Activated CD8-positive, alpha-beta T cell treated with anti-CD3 and anti-CD28 coated beads for 36 hours (primary cell): ENCODE measurements at places on chromosomes 2 and 18.

DNA sequence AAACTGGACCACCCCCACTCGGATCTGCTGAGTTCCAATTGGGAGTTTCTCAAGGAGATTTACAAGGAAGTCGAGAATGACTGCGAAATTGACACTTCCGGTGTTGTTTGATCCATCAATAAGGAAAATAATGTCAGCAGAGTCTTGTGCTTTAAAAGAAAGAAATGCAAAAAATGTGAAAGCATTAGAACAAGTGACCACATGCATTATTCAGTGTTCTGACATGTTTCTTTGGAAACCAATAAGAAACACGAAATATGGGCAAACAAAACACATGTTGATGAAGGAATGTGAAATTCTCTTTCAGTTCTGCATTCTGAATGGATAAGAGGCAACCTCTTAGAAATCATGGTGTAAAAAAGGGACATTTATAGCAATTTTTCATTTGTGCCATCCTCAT lies 25.9 kb downstream of the COL6A3 start:
- DNase-seq, result no peak

DNA sequence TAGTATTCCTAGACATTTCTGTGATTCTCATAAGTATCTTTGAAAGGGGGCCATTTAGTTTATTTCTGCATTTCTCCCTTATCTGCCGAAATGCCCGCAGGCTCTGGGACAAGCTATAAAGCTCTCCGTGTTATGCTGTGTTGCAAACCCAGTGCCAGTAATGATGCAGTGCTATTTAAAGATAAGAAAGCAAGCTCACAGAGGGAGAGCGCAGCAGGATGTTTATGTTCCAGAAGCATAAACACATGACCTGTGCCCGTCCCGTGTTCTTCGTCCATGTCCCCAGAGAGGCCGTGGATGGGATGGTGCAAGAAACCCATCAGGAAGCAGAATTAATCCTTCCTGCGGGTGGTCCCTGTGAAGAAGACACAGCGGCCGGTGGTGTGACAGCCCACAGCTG lies 99.4 kb downstream of the NEDD4L start:
- no peak for DNase-seq

DNA sequence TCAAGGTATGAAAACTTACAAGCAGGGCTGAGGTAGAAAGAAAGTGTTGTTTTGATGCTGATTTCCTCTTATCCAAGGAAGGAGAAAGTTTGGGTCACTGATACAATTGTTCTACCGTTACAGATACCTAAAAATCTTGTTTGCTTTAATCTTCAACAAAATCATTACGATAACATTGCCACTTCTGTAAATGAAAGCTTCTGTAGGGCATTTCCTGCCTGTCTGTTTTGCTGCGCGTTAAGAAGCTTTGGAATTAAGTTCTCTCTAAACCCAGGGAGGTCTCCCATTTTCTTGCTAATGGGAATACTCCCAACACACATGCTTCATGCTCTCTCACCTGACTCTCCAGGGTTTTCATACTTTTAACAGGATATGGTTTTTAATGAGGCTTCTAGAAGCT lies 258.5 kb downstream of the PTGR3 start:
- DNase-seq, result no peak

DNA sequence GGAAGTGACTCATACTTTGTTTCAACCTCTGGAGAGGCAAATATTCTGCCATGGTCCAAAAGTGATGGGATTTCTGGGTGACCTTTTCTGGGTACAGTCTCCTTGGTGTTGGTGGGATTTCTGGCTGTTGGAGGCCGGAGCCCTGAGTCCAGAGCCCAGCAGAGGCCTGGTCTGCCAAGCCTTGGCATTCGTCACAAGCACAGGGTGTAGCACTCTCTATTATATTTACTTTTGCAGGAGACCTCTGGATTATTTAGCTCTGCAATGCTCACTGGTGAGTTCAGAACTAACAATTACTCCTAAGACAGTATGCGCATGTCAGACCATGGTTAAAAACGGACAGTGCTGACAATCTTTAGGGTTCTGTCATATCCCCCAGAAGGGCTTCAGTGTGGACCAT lies 201.6 kb upstream of the TWIST2 start:
- no peak for DNase-seq

DNA sequence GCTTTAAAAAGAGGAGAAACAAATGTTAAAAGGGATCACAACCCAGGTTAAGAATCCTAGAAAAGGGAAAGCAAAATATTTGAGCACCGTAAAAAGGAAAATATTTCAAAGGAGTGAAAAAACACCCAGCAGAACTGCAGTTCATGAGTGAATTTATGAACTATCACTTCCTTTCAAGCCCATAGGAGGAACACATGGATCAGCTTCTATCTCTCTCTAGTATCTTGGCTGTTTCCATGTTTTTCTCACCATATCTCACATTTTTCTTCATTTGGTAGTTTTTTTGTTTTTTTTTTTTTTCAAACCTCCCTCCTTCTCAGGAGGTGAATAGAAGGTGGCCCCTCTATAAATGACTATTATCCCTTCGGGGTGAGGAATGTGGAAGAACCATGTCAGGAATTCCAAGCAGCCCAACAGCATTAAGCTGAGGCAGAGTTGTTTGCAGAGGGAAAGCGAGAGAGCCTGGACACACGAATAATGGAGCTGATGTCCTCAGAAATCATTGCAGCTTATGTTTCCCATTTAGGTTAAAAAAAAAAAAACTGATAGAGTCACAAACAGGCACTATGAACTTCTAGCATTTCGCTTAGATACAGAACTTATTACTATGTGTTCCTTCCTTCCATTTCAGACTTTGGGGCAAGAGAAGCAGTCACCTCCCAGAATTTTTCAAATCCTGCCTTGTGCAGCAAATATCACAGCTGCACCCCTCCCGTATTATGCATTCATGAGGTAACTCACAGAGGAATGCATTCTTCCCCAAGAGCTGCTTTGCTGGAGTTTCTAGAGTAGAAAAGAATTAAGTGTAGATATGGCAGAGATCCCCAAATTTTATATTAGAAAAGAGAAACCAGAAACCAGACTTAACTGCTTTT lies 315.6 kb downstream of the IRS1 start:
- DNase-seq, result no peak

- no peak for DNase-seq
Observed at GRCh38 chr2:164600763-164601162, 20.5 kb downstream of the GRB14 start.

GRCh38 chr2:23925702-23926289 lies 1.1 kb downstream of the ATAD2B start:
- peak; percentile 78 for DNase-seq

GRCh38 chr2:8977758-8978157 lies 25.7 kb downstream of the MBOAT2 start:
- DNase-seq, result no peak

DNA sequence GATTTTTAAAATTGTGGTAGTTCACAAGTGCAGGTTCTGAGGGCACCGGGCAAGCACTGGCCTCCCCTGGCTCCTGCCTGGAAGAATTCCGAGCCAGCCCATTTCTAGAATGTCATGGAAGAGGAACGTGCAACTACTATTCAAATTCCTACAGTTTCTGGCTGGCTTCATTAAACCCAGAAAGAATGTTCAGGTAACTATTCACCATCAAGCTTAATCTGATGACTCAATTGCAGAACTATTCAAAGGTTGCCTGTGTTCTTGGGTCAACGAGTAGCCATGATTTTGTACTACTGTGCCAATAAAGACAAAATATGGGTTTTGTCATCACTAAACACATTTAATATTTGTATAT lies 14.3 kb upstream of the MFF start:
- DNase-seq, result no peak

DNA sequence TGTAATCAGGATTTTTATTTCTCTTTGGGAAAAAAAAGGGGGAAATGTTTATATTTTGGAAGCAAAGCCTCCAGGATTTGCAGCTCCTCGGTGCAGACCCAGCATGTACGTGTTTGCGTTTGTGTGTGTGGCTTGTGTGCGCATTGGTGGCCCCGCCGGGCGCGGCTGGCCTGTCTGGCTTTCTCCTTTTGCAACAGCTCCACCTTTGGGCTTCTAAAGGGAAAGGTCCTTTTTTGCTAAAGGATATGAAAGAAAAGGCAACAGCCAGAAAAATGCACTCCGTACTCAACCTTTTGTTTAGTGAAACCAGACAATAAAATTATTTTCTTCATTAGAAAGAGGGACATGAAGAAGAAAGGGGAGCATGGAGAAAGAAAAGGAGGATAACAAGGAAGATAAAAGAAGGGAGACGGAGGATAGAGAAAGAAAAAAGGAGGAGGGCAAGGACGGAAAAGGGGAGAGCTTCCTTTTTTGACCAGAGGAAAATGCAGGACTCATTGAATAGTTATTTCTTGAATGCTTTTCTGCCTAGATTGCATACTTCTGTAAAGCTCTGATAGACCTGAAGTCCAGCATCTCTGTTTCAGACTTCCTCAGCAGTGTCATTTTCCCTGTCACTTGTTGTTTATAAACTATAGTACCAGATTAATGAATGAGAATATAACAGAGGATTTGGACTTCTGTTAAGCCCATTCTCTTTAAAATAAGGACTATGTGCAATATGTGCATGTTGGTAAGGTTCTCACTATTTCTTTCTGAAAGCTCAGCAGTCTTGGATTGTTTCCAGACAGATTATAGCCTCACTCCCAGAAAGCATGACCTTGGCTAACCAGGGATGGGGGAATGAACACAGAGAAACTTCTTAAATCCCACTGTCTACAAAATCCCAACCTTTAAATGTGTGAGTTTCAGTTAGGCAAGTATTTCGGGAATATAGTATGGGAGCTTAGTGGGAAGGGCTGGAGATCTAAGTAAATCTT lies 563.1 kb upstream of the PIK3C3 start:
- peak; percentile 8 for DNase-seq

GRCh38 chr2:96209729-96210085 lies 1.1 kb upstream of the STARD7 start:
- DNase-seq, result no peak

GRCh38 chr2:134603966-134604365 lies 114.8 kb downstream of the TMEM163 start:
- DNase-seq, result no peak

DNA sequence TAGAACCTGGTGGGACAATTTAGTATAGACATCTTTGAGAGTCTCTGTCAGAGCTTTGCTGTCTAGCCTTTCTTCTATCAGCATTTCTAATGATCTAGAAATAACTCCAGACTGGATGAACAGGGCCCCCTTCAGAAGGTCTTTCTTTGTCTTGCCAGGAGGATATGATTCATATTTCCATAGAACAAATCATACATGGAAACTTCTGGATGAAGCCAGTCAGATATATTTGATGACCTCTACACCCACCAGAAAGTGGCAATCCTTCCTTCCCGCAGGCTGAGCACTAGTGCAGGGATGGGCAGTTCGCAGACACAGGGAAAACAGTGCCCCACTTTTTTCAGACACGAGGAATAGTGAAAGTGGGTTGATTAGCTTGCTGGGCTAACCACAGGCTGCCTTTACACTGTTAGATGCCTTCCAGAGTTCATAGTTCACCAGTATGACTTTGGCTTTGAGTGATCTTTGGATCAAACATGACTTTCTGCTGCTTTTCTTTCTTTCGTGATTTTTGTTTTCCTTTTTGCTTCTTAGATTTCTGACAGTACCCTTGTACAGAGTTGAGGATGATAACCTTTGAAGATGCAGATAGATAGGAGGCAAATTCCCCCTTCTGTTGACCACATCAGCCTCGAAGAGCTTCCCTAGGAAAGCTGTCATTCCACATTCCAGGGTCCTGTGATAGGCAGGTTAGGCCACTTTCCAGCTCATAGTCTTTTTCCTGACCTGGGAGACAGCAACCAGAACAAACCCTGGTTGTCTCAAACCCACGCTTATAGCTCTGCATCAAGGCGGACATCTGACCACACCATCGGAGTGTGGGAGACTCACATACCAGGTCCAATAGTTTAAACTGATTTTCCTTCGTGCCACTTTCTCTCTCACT lies 237.0 kb downstream of the ZNF407 start:
- DNase-seq, result no peak

GRCh38 chr2:151289972-151290866 lies 751 bp upstream of the NMI start:
- peak; percentile 31 for DNase-seq

DNA sequence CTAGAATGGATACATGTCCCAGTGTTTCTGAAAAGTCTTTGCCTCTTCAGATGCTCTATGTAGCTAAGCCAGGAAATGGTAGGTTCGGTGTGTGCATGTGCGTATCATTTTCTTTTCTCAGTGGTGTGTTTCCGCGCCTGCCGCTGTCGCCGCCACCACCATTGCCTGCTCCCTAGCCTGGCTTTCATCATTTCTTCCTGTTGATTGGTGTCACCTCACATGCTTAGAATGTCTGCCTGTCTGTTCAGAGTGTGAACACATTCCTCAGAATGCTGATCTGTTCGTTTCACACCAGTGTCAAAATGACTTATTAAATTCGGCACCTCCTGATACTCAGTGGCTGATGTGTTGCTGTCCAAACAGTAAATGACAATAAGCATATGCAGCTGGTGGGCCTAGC lies 255.2 kb upstream of the SPRED2 start:
- no peak for DNase-seq

- DNase-seq, result no peak
Observed at GRCh38 chr18:5914951-5915350, 19.6 kb upstream of the TMEM200C start.

DNA sequence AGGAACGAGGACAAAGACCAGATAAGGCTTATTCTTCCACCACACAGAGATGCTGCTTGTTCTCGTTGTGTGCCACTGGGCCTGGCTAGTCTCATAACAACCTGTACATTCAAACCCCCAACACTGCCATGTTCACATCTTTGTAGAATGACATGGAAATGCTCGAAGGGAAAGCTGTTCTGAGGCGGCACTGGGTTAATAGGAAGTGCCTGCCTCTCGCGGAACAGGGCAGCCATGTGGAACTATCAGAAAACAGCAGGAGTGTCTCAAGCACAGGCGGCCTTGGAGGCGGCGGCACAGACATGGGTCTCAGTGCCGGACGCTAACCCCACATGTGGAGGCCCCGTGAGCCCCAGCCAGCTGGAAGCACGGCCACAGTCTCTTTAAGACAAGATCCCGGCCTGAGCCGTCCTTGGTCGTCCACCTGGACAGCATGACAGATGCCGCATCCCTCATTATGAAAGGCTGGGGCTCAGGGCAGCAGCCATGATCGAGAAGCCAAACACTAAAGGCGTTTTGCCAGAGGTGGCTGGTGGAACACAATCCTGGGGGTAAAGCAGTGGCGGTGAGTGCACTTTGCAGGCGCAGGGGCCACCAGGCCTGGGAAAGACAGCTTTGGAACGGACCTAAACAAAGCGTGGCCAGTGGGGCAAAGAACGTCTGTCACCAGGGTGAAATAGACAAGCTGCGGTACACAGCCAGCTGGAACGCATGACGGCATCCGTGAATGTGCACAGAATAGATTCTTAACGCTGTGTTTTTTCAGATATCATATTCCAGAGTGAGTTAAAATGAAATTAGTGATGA lies 161.0 kb downstream of the HDAC4 start:
- DNase-seq, result no peak

GRCh38 chr18:35060122-35060815 lies 19.1 kb downstream of the MAPRE2 start:
- no peak for DNase-seq

- no peak for DNase-seq
Observed at GRCh38 chr2:139876964-139877363, 1096.8 kb upstream of the NXPH2 start.

GRCh38 chr2:216740557-216741222 lies 45.3 kb upstream of the IGFBP5 start:
- no peak for DNase-seq

- peak; percentile 21 for DNase-seq
Observed at GRCh38 chr18:26134107-26134506, 438 bp downstream of the PSMA8 start.
